ENCODE measurements at places on chromosomes 5 and 9. TPM values are rescaled to one million over a fixed set of nuclear protein-coding genes. Genes with fewer than 3 reads are reported as not detected.

OTULINL gene
- total RNA-seq = 4.9 TPM

PCDHB4 gene
- 1.9 TPM for total RNA-seq

PLPP7 gene
- 11.5 TPM for total RNA-seq

GRCh38 chr9:120683150-120683549 lies 31.1 kb downstream of the MEGF9 start:
- H3K4me1 ChIP-seq = no peaks in the 10 kb centered on the region
- peaks cover 1% of the 10 kb centered on the region for H3K27me3 ChIP-seq
- H3K4me3 ChIP-seq = no peak overlapping the region

UCK1 gene
- 30.7 TPM for total RNA-seq

DNA sequence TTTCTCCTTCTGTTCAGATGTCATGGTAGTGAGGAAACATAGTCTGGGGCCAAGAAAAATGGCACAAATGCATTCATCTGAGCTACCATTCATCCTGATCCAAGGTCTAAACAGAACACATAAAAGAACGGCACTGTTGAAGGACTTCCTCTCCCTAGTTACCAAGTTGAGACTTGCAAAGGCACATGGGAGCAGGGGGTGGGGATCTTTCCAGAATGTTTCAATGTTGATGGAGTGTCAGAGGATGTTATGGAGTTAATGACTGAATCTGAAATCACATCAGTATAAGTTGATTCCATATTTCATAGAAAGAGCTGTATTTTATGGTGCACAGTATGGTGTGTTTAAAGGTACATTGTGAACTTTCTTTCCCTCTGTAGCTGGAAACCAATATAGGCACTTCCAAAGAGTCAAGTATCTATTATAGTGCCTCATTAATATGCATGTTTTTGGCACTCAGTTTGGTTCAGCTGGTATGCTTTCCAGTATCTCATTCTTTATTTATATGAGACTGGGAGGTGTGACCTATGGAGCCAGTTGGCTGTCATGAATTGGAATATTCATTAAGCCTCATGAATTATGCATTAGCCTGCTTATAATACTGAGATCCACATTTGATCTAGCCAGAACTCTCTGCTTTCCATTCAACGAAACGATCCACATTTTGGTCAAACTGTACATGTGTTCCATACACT lies 603.0 kb downstream of the NR2F1-AS1 start:
- H3K4me3 ChIP-seq = no peak overlapping the region
- DNase-seq = no peak
- H3K36me3 ChIP-seq = no peaks in the 10 kb centered on the region
- no peaks in the 10 kb centered on the region for H3K27me3 ChIP-seq

ARHGAP26 gene
- total RNA-seq = 7.0 TPM

SCAMP1 gene
- total RNA-seq = 72.8 TPM

DNA sequence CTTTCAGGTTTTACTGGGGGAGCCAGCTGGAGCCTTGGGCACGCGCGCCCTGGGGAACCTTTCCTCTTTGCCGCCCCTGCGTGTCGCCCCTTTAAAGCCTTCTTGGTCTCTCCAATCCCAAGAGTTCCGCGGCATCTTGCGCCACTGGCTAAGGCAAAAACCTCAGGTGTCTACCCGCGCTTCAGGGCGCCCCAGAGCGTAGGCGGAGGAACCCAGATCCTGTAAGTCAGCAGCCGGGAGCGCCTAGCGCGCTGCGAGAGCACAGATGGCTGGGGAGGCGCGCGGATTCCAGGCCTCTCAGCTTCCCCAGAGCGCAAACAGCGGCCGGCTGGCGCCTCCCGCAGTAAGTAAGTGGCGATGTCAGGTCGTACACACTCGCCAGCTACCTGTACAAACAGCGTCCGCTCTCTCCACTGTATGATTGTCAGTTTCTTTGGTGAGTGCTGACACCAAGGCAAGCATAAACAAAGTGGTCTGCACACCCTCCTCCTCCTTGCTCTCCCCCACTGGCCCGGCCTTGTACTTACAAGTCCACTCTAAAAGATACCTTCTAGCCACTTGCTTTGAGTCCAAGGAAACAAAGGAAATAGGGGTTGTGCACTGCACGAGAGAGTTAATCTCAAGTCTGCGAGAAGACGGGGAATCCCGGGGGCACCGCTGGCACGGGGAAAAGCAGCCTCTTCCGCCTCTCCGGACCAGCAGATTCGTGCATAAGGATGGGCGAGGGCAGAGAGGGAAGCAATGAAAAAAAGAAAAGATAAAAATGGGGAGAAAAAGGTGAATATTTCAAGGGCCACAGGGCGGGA lies 2.9 kb downstream of the HTR1A start:
- H3K27me3 ChIP-seq = peaks cover 36% of the 10 kb centered on the region
- DNase-seq = peak; percentile 94
- peak overlapping the region; percentile 56 for H3K4me3 ChIP-seq
- peak overlapping the region; percentile 14 for H3K27ac ChIP-seq

GRCh38 chr5:123811831-123812230 lies 299.9 kb downstream of the CSNK1G3 start:
- no peak overlapping the region for H3K4me3 ChIP-seq
- H3K27ac ChIP-seq = no peak overlapping the region
- DNase-seq = no peak

Measured in neural progenitor cell (in vitro differentiated cells).